ENCODE measurements at places on chromosomes 11 and 22.

GRCh38 chr11:117366248-117366647 lies 38.6 kb downstream of the CEP164 start:
- no peak for DNase-seq

DNA sequence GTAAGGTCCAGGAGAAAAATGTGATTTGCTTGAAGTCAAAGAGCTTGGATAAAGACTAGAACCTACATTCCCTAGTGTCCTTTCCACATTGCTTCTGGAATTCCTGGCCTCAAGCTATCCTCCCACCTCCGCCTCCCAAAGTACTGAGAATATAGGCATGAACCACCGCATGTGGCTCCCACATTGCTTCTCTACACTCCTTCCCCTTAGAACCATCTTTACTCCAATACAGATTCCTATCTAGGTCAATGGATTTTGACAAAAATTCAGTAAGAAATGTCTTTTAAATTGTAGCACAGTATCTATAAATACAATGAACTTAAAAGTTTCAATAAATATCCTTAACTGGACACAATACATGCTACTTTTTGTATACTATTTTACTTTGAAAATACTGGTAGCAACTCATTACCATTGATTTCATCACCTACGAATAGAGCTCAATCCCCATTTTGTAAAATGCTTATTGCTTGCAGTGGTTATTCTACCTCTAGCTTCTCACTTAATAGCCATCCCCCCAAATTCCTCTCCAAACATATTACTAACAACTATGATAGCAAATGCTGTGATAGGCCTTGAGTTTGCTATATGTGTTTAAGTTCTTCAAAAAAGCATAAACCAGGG lies 53.4 kb downstream of the GAB2 start:
- DNase-seq, result no peak

DNA sequence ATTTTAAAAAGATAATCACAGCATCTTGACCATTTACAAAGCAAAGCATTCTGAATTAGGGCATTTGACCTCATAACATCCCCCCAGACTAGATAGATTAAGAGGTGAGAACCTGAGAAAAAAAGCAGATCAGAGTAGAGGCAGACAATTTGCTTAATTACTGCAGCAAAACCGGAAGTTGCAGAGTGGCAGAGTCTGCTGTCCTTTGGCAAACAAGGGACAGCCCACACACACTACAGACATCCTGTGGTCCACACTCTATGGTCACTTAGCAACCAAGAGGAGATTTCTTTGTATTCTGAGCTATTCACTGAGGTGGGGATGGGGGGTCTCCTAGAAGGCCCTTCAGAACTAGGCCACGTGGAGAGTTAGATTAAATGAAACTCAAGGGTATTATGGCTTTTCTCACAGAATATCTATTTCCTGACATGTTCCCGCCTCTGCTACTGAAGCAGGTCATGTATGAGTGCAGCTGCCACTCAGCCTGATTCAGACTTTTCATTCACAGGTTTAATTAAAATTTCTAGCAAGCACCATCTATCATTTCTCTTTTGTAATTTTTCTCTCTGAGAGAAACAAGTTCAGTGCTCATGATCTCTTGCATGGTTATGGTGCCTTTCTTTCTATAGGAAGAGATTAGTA lies 48.5 kb downstream of the SVIP start:
- DNase-seq, result no peak

- no peak for DNase-seq
Observed at GRCh38 chr22:39282645-39283321, 36.6 kb downstream of the RPL3 start.

GRCh38 chr11:119673759-119674336 lies 55.2 kb downstream of the NECTIN1 start:
- peak; percentile 14 for DNase-seq

DNA sequence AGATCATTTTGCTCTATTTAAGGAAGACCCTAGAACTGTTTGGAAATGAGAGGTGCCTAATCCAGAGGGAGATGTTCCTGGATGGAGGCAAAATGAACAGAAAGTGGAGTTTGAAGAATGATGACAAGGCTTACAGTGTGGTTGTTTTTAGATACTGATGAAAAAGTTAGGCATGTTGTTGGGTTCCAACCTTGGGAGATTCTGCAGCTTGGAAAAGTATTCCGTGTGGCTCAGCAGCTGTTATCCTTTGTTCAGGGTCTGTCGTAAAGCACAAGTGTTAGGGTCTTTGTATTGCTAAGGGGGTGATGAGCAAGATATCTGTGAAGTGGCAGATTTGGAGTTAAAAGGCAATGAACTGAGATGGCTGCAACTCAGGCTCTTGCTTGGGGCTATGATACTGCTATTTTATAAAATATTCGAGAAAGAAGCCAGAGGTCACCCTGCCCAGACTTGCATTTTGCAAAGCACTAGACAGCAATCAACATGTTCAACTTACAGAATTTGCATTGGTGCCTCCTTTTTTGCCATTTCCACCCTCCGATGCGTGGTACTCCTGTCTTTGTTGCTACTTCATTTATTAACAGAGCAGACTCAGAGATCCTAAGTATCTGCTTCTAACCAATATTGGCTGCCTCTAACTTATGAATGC lies 45.3 kb upstream of the POGLUT3 start:
- DNase-seq, result no peak

All from activated T-helper 1 cell treated with anti-CD3 and anti-CD28 coated beads, Interleukin-12 subunit alpha, Interleukin-12 subunit beta, Interleukin-2, Interleukin-4 antibody, amounts not matched to agents 30 ng/mL and 10 ng/mL and 1 ng/mL, durations not matched to agents 14 hours and 24 hours and 36 hours (primary cell).